Amniotic stem cell (primary cell): ENCODE measurements at places on chromosomes 6 and 20.
A peak's percentile ranks its signal among the peaks of the same experiment; 100 is the strongest.

DNA sequence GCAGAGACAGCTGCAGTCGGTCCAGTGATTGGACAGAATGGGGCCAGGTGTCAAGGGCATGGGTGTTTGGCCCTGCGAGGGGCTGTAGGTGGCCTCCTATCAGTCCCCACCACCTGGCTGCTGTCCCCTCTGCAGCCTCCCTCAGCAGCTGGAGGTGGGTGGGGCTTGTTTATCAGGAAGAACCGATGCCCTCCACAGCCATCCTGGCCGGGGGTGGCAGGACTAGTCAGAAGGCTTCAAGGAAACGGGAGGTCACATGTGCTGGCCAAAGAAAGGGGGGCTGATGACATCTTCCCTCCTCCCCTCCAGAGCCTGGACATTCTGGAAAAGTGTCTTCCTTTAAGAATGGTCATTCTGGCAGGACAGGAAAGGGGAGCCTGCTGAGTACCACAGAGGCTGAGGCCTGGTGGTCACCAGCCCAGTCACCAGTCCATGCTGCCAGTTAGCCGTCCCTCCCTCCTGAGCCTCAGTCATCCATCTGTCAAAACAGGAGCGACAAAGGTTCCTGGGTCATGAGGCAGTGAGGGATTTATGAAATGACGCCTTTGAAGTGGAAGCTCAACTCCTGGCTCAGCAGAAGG, 4.1 kb downstream of the FAM210B start:
- DNase-seq: no peak

- no peak for DNase-seq
Observed at GRCh38 chr6:39791850-39792539, at the start of gene DAAM2. Gene DAAM2, plus strand, starts transcription at chr6:39792376. Its CDS starts 63,927 bp downstream, at chr6:39856303.

DNA sequence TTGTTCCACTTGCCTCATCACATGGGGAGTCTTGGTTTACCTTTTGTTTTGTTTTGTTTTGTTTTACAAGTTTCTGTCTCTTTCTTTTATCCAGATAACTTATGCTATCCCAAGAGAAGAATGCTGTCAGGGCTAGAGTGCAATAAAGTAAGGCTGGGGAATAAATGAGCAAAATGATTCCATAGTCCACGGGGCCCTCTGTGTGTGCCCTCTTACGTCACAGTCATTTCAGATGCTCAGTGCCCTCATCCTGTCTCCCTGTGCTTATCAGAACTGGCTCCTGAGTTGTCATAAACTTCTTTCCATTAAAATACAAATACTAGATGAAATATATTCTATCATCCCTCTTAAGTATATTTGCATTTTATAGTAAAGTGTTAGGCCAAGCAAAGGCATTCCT, 30.8 kb upstream of the ENPP1 start:
- DNase-seq: no peak

DNA sequence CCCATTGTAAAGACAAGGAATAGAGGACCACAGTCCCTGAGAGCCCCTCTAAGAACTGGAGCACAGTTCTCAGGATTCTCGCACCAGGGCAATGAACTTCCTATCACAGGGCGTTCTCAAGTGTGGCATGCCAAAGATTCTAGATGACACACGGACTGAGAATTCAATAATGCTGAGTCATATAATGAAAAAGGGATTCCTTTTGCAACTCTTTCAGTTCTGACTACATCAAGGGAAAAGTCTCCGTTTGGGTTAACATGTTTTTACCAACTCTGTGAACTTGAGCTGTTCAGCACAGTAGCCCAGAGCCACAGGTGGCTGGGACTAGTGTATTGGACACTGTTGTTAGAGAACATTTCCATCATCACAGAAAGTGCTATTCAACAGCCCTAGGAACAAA, 3.4 kb downstream of the MED20 start:
- peak; percentile 79 for DNase-seq

GRCh38 chr20:22836211-22836610, 198.9 kb upstream of the SSTR4 start:
- DNase-seq: peak; percentile 26

DNA sequence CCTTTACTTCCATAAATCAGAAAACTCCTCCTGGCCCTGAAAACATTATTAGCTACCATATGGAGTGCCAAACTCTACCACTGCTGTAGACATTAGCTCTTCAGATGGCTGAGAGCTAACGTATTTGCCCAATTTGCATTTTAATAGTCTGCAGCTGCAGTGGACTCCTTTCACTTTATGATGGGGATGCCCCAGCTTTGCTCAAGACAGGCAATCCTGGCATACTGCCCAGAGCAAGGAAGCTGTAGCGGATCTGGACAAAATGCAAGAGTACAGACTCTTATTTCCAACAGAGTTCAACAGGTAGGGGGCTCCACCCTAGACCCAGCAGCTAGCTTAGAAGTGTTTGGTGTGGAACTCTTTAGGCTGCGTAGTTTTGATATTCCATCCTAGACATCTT, 246.7 kb downstream of the FOXC1 start:
- DNase-seq: no peak

DNA sequence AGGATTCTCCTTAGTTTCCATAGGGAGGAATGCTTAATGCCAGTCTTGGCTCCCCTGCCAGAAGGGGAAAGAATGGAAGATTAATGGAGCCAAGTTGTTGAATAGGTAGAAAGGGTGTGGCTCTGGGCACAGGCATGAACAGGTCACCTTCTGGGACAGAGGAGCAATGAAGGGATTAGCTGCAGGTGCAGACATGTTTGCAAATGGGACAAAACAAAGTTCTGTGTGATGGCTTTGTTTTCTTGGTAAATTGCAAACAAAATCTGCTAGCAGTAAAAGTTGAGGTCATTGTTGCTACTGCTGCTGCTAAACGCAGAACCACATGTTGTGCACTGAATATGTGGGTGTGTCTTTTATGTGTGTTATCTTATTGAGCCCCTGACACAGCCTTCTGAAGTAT, 93.3 kb downstream of the PERP start:
- no peak for DNase-seq

DNA sequence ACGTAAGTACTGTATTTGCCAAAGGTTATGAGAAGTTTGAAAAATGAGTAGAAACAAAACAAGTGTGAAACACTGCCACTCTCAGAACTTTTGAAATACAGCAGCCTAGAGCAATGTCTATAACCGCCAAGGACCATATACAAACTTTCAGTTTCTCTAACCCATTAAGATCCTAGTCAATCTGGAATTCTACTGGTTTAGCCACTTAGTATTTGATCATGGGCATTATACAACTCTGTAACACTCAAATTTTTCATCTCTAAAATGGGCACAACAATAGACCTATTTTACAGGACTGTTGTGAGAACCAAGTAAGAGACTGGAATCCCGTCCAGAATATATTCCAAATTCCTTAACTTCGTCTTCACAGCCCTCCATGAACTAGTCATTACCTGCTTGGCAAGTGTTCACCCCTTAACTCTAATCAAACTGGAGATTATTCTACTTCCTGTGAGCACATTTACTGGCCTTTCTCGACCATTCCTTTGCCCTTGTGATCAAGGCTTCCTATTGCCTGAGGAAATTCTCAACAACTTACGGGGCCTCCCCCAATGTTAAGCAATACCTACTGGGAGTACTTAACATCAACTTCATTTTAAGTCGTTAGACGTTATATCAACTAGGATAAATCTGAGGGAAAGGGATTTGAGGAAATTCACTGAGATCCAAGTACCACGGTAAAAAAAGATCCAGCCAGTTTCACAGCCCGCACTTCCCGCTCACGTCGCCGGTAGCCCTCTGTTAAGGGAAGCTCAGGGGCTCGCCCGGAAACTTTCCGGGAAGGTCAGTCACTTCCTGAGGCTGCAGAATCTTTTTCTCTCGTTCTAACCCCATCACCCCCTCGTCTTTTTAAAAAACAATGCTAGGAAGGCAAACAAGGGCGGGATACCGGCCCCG, 1.1 kb downstream of the EIF2S2 start:
- no peak for DNase-seq

- DNase-seq: no peak
Observed at GRCh38 chr20:53739799-53740785, 146.5 kb upstream of the ZNF217 start.

- DNase-seq: no peak
Observed at GRCh38 chr20:64268174-64268573, 12.6 kb downstream of the PCMTD2 start.

GRCh38 chr6:136717716-136717990, 74.6 kb downstream of the MAP3K5 start:
- DNase-seq: no peak

DNA sequence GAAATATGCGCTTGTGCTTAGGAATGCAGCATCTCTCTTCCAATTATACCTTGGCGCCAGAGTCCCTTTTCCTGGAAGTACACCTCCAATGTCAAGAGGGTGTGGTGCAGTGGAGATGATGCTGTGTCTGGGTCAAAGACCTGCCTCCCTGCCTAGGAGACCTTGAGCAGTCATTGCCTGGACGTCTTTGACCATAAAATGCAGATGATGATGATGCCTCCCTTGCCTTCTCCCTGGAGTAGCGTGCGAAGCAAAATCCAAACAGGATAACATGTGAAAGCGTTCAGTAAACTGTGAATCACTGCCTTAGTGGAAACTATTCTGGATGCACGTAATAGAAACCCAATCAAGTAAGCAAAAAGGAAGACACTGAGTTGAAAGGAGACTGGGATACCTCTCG, 97.4 kb upstream of the ARMC2 start:
- no peak for DNase-seq

DNA sequence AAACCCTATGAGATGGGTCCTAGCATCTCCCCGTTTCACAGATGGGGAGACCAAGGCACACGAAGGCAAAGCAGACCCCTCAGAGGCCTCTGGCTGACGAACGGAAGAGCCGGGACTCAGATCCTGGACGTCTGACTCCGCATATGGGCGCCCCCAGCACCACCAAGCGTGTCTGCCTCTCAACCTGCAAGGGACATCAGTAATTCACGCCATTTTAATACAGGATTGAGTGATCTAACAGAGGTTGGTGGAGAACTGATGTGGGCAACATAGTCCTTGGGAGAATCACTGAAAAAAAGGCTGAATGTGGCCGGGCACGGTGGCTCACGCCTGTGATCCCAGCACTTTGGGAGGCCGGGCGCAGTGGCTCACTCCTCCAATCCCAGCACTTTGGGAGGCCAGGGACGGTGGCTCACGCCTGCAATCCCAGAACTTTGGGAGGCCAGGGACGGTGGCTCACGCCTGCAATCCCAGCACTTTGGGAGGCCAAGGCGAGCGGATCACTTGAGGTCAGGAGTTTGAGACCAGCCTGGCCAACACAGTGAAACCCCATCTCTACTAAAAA, 206.6 kb downstream of the DLL1 start:
- no peak for DNase-seq

- no peak for DNase-seq
Observed at GRCh38 chr6:127317388-127318128, 25.9 kb downstream of the ECHDC1 start.

- DNase-seq: no peak
Observed at GRCh38 chr6:1584996-1585668, 24.6 kb upstream of the FOXC1 start.
